Neural progenitor cell (in vitro differentiated cells): ENCODE measurements at places on chromosomes 16 and 17.
A peak's percentile ranks its signal among the peaks of the same experiment; 100 is the strongest.

- no peak for DNase-seq
These were observed 30.5 kb downstream of the IQCK start for GRCh38 chr16:19748389-19749168.

DNA sequence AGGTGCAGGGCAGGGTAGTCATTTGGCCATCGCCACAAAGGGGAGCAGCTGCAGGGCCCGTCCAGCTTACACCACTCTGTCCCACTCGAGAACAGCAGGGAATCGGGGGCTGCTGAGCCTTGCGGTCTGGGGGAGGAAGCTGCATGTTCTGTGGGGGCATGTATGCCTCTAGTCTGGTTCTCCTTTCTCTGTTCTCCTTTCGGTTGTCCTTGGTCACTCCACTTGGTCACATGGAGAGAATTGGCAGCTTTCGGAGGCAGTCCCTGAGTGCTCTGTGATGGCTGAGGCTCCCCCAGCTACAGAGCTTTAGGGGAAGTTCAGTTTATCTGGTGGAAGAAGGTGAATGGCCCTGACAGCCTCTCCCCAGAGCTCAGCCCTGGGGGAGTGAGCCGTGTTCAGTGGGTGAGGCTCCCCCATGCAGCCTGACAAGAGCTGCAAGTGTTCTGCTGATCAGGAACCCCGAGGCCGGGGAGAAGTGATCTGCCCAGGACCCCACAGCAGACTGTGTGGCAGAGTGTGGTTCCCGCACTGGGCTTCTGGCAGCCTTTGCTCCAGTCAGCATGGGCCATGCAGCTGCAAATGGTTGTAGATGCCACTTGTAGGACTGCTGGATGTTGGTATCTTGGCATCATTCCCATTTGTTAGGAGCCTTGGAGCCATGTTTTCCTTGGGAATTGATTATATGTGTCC is 22.3 kb upstream of the SMPD3 start:
- no peak for DNase-seq

DNA sequence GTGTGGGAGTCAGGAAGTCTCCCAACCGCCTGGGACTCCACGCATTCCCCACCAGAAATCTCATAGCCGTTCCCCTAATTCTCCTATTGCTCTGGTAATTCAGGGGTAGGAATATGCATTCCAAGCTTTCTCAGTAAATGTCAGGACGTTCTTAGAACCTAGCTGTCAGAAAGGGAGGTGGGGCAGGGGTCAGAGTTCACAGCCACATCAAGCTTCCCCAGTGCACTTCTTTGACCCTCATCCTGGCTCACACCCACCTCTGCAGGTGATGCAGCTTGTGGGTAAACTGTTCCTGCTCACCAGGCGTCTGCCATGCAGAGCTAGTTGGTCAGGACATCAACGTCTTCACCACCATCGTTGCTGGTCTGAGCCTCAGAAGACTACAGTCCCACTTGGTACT is 14.0 kb upstream of the IL27 start:
- DNase-seq, result no peak

DNA sequence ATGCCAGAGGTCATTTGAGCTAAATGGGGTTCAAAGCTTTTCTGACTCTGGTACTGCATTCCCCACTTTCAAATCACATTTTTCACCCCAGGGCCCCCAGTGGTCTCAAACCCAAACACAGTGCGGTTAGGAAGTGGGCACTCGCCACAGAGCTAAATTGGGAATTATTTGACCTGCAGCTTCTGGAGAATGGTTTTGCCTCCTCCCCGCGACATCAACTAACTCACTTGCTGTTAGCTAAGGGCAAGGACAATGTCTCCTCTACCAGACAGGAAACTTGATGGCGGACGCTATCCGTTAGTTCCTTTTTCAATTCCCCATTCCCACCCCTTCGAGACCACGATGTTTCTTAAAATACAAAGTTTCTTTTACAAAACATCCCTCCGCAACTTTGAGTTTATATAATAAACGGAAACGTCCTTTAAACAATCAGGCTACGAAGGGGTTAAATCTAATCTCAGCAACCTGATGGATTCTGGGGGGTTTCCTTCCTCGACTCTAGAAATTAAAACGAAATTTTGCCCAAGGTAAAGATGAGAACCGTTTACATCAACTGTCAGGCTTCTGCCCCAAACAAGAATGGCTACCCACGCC is 500 bp upstream of the KAT7 start:
- DNase-seq, result peak; percentile 47

DNA sequence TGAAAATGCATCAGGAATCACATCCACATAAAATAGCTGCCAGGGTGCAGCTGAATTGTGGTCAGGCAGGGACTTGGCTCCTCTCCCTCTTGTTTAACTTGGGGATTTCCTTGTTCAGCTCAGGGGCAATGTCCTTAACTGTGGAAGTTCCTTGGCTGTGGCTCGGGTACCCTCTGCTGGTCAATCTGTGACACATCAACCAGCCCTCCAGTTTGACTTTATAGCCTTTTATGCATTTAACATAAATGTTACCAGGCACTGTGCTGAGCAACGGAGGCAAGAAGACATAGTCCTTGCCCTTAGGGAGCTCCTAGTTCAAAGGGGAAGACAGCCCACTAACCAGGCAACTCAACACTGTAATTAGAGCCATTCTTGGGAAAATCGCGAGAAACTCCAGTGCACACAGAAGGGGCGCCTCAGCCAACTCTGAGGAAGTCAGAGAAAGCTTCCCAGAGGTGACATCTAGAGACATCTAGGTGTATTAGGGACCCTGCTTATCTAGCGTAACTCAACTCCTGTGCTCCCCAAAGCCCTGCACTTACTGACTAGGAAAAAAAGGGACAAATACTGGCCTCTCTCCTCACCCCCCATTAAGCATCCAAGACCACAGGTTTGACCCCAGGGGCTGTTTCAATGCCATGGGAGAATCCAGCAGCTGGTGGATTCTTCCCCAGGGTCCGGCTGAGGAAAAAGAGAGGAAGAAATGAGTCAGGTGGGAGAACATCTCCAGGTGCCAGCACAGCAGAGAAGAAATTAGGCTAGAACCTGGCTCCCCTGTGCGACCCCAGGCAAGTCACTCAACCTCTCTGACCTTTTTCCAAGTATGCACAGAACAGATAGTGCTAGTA is 17.3 kb upstream of the EEF2K start:
- DNase-seq, result peak; percentile 87
